ENCODE measurements at places on chromosomes 1 and 21.

DNA sequence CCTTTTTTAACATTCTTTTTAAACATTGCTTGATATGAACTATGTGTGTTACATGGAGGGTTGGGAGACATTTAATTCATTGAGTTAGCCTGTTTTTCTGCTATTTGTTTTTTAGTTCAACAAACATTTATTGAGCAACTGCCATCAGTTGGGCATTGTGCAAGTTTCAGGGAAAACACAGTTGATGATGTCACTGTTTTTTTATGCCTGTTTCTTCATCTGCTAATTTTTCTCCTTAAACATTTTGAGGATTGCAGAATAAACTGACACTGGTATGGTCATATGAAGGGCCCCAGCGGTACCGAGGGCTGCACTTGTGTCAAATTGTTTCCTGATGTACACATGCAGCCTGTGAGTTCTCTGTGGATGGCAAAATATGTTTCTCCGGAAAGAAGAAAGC is 253.0 kb downstream of the FGGY start:
- DNase-seq: no peak

- DNase-seq: no peak
These were observed 1.7 kb downstream of the DCAF8 start for GRCh38 chr1:160260406-160261382.

GRCh38 chr1:32431736-32432400 is 33.0 kb upstream of the ZBTB8B start:
- DNase-seq: no peak

DNA sequence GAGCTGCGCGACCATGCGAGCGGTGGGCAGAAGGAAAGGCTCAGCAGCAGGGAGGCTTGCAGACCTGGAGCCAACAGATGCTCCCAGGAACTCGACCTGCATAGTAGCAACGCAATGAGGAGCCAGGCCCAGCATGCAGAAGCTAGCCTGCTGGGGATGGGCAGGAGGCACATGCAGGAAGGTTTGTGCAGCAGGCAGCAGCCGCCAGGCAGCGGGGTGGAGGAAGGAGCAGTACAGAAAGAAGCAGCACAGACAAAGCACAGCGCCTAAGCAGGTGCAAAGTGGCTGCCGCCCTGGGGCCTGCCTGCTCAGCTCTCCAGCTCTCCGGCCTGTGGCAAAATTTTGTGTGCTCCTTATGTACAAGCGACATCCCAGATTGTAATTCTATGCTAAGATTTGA is 213.5 kb upstream of the MAP1LC3C start:
- no peak for DNase-seq

GRCh38 chr21:41170442-41170841 is 2.5 kb downstream of the BACE2 start:
- no peak for DNase-seq

DNA sequence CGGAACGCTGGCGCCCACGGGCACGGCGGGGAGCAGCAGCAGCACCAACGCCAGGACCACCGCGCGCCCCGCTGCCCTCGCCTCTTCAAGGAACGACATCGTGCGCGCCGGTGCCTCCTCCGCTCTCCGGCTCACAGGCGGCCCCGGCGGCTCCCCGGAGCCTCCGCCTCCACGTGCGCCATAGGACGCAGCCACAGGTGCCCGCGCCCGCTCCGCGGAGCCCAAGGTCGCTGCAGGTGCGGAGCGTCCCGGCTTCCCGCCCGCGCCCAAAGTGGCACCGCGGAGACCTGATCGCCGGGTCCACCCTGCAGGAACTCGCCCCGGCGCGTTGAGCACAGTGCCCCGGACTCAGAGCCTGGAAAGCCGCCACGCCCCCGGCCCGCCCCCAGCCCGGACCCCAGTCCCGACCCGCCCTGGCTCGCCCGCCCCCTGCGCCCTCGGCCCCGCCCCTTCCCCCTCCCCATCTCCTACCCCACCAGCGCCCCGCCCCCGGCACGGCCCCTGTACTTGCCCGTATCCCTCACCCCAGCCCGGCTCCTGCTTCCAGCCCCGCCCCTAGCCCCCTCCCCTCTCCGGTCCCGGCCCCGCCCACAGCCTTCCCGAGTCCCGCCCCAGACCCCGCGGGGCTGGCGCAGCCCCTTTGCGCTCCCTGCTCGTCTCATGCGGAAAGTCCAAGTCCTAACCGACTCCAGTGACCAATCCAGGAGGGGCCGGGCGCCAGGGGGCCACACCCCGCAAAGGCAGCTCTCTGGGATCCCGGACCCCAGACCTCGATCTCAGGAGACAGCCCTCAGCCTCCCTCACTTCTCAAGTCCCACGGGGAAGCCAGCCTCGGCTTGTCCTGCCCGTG is at the start of gene MEGF6:
Gene MEGF6, minus strand, starts transcription at position 339 of the 850 bp plus-strand sequence. Its CDS starts 240 bp downstream, at position 99.
- DNase-seq: peak; percentile 12

DNA sequence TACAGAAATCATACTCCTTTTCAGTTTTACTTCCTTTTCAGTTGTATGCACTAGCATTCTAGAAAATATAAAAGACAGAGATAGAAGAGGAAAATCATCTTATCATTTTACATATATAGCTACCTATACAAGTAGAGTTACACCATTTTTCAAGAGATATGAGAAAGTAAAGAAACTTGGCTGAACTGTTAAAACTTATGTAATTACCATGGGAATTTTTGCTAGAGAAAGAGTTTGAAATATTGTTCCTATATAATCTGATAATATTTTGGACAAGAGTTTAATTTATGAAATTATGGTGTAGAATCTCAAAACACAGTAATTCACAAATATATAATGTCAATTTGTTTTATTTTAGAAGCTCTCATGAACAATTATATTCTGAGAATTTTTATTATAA is 180.8 kb downstream of the PLPPR4 start:
- DNase-seq: no peak

DNA sequence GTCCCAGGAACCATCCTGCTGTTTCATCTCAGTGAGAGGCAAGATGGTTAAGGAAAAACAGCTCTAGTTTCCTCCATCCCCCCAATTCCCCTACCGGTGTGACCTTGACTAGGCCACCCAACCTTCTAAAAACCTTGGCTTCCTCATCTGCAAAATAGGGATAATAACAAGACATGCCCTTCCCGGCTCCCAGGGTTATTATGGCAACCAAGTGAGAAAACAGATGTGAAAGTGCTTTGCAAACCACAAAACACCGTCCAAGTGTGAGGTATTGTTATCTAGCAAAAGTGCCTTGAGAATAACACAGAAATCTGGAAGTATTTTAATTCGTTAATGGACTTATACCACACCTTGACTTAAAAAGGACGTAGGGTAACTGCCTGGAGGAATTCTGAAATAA is 62.7 kb downstream of the ITPKB start:
- DNase-seq: no peak

GRCh38 chr1:243739335-243740003 is 110.6 kb downstream of the AKT3 start:
- no peak for DNase-seq

- DNase-seq: no peak
These were observed 44.4 kb downstream of the RNF11 start for GRCh38 chr1:51280321-51280978.

DNA sequence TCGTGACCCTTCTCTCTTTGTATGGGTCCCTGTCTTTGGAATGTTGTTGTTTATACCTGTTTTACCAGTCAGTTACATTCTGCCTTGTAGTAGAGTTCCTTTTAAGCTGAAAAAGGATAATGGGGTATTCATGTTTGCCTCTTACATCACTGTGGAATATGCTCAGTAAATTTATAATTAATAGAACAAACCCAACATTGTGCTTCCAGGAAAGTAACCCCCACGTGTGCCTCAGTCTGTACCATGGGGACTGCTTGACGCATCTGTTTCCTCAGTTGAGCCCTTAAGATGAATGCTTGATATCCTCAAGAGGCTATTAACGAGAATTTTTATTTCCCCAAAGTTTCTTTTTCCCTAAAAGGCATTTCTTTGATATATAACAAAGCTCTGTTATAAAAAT is 73.4 kb downstream of the ST6GALNAC3 start:
- DNase-seq: no peak

DNA sequence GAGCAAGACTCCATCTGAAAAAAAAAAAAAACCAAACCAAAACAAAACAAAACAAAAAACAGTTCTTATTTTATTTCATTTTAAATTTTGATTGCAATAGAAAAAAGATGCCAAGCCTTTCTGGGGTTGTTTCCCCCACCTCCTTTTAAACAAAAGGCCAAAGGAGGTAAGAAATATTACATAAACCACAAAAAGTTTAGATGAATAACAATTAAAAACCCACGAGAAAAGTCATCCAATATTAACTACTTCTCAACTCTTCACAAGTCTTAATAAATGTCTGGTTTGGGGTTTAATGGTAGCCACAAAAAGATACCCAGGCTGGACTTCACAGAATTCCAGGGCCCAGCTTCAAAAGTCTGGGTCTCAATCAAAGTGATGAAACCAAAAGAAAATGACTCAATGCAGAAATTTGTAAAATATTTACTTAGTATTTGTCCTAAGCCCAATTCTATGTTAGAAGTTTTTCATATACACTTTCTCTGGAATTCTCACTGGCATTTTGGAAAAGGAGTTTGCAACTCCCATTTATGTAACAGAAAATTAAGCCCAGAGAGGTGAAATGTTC is 47.0 kb upstream of the SDC3 start:
- no peak for DNase-seq

DNA sequence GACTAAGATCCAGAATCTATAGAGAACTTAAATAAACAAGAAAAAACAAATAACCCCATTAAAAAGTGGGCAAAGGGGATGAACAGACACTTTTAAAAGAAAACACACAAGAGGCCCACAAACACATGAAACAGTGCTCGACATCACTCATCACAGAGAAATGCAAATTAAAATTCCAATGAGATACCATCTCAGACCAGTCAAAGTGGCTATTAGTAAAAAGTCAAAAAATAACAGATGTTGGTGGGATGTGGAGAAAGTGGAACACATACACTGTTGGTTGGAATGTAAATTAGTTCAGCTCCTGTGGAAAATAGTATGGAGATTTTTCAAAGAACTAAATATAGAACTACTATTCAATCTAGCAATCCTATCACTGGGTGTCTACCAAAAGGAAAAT is 143.1 kb downstream of the IFI44 start:
- DNase-seq: no peak

GRCh38 chr1:165576536-165576935 is 32.7 kb downstream of the LRRC52 start:
- DNase-seq: no peak

DNA sequence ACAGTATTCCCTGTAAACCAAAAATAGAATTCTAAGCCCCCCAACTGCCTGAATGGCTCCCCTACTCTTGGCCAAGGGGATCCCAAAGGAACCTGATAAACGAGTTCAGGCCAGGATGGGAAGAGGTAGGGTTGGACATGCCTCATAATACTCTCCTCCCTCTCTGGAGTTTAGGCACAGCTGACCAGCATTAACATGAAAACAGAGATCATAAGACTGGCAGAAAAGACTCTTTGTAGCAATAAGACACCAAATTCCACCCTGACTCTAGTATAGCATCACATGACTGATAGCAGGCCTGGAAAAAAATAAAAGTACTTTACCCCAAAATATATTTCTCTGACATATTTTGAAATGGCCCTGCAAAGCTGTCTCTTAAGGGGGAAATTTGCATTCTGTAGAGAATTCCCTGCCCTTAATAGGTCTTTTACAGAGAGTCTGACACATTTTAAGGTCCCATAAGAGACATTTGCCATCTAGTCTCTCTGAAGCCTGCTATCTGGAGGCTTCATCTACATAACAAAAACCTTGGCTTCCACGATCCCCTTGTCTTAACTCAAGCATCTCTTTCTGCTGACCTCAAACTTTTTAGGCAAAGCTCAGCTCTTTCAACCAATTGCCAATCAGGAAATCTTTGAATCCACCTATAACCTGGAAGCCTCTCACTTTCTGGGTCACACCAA is 55.9 kb downstream of the SIK1 start:
- no peak for DNase-seq

GRCh38 chr1:237287876-237288521 is 246.0 kb downstream of the RYR2 start:
- DNase-seq: no peak

DNA sequence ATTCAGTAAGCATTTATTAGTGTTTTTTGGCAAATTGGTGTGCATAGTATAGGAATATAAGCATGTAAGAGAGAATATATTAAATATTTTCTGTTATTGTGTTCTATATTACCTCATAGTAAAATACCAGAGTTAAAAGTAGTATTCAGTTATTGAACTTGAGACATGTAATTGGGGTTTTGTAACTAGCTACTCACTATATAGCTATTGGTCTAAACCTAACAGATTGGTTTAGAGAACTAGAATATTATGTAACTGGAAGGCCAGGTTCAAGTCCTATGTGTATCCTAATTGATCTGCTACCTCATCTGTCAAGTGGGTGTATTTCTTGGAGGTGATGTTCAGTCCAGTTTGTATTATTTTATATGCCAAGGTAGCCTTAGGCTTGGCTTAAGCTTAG is 26.3 kb downstream of the CLIC4 start:
- DNase-seq: no peak

- DNase-seq: no peak
These were observed 9.1 kb upstream of the RAB7B start for GRCh38 chr1:206012086-206012859.
